Stimulated activated CD8-positive, alpha-beta memory T cell treated with anti-CD3 and anti-CD28 coated beads, Interleukin-7, amount 100 ng/mL, for 48 hours (primary cell): ENCODE measurements at places on chromosomes 7 and 10.

DNA sequence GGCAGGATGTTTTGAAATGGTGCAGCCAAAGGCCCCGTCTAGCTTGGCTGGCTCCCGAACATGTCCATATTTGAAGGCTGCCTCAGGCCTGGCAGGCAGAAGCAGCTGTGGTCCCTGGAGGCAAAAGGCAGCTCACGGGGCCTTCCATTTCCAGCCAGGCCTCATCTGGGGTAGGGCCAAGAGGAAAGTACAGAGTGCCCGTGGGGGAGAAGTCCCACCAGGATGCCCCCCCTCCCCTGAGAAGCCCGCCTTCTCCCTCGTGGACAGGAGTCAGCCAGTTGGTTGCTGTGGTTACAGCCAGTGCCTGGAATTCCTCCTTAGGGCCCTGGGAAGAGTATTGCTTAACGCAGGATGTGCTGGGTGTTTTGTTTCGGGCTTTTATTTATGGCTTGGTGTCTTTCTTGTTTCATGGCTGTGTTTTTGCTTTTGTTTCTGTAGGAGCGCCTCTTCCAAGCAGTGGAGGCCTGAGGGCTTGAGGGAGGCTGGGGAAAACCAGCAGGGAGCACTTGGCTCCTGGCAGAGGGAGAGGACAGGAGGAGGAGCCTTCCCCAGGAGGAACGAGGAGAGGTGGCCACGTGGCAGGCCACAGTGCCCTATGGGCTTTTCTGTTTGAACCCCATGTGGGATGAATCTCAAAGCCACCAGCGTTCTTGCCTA lies 45.4 kb downstream of the CHST3 start:
- no peak for DNase-seq

GRCh38 chr7:88344956-88345832 lies 38.5 kb upstream of the STEAP4 start:
- DNase-seq = no peak

- DNase-seq = peak; percentile 20
Measured at GRCh38 chr7:157250605-157251228, 86.1 kb upstream of the DNAJB6 start.

DNA sequence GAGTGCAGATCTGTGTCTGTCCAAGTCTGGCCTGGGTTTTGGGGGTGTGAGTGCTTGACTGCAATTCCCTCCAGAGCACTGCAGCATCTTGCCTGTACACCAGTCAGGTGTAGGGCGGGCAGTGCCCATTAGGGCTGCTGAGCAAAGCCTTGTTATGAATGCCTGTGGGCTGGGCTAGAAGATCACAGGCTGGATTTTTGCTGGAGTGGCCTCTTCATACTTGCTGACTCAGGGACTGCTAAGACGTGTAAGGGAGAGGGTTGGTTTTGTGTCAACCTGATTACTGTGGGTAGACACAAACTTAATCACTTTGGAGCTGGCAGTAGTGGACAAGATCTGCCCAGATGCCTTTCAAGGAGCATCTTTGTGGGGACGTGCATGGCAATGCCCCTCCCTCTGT lies 29.6 kb downstream of the DMBT1 start:
- no peak for DNase-seq

- DNase-seq = no peak
Measured at GRCh38 chr10:49162761-49163310, 25.4 kb downstream of the TMEM273 start.

- no peak for DNase-seq
Measured at GRCh38 chr10:13219685-13220670, 14.2 kb downstream of the UCMA start.

GRCh38 chr10:78577712-78578111 lies 491.1 kb upstream of the ZMIZ1 start:
- DNase-seq = no peak

- no peak for DNase-seq
Measured at GRCh38 chr10:12308057-12308456, 41.3 kb upstream of the CAMK1D start.

- no peak for DNase-seq
Measured at GRCh38 chr10:82318534-82318933, 443.5 kb downstream of the NRG3 start.

- DNase-seq = no peak
Measured at GRCh38 chr10:32650246-32650655, 204.3 kb downstream of the CCDC7 start.

- no peak for DNase-seq
Measured at GRCh38 chr10:29358010-29358616, 69.2 kb downstream of the LYZL1 start.

DNA sequence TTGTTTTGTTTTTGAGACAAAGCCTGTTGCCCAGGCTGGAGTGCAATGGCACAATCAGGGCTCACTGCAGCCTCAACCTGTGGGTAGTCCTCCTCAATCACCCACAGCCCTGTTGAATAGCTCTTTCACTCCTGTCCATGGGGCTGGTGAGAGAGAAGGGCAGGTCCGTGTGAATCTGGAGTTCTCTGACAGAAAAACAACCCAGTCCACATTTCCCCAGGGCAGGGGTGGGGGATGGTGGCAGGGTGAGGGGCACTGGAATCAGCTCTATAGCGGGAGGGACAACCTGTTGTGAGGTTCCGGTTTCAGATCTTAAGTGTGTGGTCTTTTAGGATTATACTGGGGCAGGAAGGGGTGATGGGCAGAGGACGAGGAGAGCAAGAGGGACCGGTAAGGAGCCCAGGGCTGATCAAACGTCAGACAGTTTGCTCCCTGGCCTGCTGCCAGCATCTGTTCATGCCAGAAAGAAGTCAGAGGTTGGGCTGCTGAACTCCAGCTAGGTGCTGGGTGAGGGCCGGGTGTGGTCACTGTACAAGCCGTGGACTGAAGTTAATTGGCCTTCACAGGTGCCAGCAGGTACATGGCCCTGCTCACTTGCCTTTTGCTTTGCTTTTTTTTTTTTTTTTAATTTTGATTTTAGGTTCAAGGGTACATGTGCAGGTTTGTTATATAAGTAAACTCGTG lies 33.2 kb upstream of the MKRN1 start:
- no peak for DNase-seq

DNA sequence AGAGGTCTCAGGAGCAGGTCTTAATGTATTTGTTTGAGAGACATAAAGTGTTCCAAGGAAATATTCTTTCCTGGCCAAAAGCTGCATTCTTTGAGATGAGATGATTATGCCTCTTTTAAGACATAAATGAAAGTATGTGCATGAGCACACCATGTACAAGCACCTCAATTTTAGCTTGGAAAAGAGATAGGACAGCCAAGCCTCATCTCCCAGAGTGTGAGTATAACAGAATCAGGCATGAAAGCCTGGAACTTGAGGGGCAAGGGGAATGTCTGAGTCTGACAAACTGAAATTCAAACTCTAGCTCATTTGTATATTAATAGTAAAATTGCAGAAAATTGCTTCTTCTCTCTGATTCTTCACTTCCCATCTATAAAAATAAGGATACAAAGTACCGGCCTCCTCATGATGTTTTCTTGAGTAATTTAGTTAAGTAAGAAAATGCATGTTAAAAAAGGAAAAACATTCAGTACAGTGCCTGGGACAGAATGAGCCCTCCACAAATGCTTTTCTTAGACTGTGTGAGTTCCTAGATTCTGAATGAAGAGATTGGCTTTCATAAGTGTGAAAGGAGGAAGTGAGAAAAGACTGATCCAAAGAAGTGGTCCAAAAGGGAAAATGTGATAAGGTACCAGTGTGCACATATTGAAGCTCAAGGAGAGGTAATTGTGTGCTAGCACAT lies 1260.9 kb upstream of the SORCS1 start:
- DNase-seq = no peak

DNA sequence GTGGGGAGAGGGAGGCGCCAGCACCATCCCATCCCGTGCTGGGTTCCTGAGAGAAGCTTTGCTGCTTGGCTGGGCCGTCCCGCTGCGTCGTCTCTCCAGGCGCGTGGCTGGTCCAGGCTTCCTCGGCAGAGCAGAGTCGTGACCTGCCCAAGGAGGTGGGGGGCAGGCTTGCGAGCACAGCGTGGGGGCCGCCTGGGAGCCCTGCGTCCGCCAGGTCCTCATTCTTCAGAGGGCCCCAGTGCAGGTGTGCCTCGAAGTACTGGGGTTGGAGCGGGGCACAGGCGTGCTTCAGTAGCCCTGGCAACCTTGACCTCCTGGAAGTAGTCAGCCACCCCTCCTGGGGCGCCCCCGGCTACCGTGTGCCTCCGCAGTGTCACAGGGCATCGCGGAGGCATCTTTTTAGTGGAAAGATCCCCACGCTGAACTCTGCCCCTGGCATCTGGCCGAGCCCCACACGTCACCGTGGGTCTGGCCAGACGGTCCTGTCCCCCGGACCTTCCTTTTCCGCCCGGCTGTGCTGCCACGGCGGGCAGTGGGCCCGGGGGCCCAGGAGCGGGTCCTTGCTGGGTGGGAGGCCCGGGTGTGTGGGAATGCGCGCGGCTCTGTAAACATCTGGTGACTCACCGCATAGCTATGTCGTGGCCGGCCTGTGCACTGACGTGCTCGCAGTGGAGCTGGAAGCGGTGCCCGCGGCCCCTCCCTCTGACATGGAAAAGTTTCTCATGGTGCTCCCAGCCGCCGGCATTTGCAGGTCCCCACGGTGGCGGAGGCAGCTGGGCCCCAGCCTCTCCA lies 6.4 kb downstream of the MAFK start:
- no peak for DNase-seq

DNA sequence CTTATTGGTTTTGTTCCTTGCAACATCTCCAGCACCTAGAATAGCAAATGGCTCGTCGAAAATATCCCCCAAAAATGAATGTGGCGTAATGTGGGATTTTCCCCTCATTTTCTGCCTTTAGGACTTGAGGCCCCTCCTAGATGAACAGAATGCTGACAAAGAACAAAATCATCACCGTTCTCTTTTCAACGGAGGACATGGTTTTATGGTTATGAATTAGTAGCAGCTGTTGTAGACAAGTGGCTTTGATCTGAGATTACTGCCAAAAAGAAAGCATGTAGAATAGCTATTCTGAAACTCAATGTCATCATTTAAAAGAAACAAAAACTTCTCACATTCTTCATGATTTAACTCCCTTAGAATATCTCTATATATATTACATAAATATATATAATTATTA lies 17.2 kb upstream of the CALN1 start:
- no peak for DNase-seq

GRCh38 chr10:62554632-62555199 lies 180.5 kb downstream of the ZNF365 start:
- DNase-seq = no peak

DNA sequence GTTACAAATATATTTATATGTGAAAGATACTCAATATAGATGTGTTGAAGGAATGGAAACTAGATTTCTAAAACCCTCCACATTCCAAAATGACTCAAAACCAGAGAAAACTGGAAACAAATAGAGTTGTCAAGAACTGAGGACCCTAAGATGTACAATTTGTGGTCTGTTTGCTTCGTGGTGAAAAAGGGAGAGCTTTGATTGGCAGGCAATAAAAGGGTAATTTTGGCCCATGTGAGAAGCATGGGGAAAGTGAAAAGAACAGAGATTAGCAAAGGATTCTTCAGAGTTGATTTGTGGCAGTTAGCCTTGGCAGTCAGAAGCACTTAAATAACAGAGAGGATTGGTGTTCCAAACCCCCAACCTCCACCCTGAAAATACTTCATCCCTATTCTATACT lies 37.1 kb upstream of the DKK1 start:
- no peak for DNase-seq

- no peak for DNase-seq
Measured at GRCh38 chr7:33794419-33794818, 110.9 kb upstream of the BMPER start.
